ENCODE measurements at places on chromosomes 3 and 15.

GRCh38 chr3:150588027-150588830 is 14.9 kb upstream of the SELENOT start:
- no peak for DNase-seq

DNA sequence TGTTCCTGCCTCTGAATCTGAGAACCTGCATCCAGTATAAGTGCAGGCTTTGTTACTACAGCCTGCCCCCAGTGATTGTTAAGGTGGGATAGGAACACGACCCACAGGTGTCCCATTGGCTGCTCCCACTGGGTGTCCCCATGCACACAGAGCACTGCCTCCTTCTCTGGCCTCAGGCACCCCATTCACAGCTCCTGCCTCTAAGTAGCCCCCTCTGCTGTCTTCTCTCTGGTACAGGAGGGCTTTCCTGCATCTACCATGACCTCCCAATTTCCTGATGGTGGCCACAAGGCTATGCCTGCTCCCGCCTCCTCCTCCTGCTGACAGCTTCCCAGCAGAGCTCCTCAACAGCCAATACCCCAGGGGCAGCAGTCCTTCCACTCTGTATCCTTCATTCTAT is 238.6 kb upstream of the TMC3 start:
- no peak for DNase-seq

DNA sequence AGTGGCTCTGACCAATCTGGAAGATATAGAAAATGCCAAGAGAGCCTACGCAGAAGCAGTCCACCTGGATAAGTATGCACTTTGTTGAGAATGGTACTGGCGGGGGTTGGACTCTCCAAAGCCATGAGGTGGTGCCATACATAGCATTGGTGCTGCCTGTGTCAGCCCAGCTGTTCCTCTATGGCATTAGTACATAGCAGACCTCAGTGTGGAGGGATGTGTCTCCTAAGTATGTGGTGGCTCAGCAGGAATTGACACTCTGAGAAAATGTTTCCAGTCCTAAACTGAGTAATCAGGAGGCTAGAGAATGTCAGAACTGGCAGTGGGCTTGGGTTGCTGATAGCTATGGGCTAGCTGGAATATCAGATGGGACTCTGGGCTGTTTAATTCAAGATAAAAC is 48.4 kb downstream of the ADPGK start:
- DNase-seq: no peak

- DNase-seq: peak; percentile 77
Measured at GRCh38 chr15:70297465-70298058, 199.8 kb upstream of the TLE3 start.

DNA sequence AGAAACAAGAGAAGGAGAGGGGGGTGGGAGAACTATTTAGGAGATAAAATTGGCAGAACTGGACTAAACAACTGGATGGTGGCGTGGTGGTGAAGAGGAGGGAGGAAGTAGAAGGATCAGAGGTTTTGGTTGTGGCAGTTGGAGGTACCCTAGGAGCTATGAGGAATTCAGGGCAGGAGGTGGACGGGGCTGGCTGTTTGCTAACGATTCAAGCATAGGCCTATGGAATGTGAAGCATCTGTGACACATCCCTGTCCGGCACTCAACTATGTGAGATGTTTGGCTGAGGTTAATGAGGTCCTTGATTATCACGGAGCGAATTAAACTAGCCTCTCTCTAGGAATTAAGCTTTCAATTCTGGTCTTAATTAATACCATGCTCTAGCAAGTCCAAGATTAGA is 13.5 kb downstream of the TARS3 start:
- no peak for DNase-seq

- DNase-seq: no peak
Measured at GRCh38 chr15:88705769-88706165, 67.0 kb downstream of the ISG20 start.

GRCh38 chr3:173583496-173583895 is 186.0 kb downstream of the NLGN1 start:
- DNase-seq: no peak

DNA sequence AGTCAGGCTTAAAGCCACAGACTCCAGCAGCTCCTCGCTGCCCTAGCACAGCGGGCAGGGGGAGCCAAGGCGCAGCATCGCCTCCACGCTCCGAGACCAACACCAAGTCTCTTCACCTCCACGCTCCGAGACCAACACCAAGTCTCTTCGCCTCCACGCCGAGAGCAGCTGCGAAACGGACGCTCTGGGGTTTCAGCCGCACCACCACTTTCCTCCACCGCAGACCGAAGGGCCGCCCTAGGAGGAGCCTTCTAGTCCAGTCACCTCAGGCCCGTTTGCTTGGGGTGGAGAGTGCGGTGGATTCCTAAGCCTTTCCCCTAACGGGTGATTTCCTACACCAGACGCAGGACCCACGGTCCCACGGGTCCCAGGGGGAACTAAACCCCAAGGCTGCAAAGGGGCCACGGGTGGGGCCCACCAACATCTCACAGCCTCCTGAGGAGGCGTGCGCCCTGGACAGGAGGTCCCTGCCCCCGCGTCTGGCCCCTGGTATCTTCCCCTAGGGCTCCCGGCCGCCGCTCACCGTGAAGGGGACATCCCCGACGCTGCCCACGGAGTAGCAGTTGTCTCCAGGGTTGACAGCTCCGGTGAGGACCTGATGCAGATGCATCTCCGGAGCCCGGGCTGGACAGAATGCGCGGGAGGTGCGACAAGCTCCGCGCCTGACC is 501 bp downstream of the DMXL2 start:
- peak; percentile 65 for DNase-seq

- DNase-seq: no peak
Measured at GRCh38 chr3:47849699-47850563, 47.0 kb downstream of the DHX30 start.

DNA sequence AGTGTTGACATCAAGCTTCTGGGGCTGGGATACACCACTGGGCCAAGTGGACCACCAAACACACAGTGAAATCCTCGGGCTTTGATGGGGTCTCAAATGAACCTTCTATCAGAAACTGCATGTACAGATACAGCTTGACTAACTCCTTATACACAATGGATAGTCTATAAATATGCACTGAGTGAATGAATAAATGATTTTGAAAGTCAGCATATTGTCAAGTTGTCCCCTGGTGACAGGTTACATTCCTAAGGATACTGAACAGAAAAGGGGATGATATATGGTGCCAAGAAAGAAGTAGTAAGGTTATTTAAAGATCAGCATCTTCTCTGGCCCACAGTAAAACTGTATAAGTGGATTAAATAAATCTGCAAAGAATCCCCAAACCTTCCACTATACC is 159.4 kb upstream of the SLC2A2 start:
- no peak for DNase-seq

GRCh38 chr15:32994810-32995424 is 199.6 kb downstream of the FMN1 start:
- no peak for DNase-seq

GRCh38 chr3:38032328-38032865 is 3.0 kb upstream of the PLCD1 start:
- no peak for DNase-seq

- DNase-seq: no peak
Measured at GRCh38 chr3:131705099-131705498, 202.3 kb upstream of the MRPL3 start.

DNA sequence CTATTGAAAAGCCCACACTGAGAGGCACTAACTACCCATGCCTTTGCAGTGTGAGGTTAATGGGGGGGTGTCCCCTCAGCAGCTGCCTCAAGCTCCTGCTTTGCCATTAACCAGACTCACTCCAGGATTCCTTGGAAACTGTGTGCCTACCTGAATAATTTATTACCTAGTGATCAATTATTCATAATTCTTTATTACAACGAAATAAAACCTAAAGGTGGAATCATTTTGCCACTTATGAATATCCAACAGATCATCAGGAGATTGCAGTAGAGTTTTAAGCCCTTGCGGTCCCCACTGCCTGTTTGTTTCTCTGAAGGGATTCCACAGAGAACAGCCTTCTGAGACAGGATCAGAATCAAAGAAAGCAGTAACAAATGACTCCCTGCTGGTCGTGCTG is 23.3 kb downstream of the NEK11 start:
- no peak for DNase-seq

DNA sequence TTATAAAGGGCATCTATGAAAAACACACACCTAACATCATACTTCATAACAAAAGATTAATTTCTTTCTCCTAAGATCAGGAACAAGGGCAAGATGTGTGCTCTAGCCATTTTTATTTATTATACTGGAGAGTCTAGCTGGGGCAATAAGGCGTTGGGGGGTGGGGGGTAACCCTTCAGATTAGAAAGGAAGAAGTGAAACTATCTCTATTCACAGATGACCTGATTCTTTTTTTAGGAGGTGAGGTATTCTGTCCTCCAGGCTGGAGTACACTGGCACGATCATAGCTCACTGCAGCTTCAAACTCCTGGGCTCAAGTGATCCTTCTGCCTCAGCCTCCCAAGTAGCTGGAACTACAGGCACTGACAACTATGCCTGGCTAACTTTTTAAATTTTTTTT is 89.5 kb upstream of the MANF start:
- DNase-seq: no peak

GRCh38 chr3:27976933-27977332 is 254.8 kb upstream of the EOMES start:
- no peak for DNase-seq

DNA sequence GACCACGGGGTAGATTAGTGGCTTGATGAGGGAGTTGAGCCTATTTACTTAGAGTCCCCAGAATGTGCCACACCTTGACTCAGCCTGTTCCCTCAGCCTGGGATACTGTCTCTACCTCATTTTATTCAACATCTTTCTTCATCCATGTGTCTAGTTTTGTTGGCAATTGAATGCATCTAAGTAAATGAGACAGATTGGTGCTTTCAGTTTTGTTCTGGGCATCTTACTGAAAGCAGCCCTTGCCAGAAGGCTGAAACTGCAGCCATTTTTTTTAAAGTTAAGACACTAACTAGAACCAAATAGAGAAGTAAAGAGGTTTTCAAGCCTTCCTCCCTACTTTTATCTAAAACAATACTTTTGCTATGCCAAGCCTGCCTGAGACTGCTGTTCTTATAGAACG is 246.8 kb downstream of the SLCO3A1 start:
- DNase-seq: no peak

DNA sequence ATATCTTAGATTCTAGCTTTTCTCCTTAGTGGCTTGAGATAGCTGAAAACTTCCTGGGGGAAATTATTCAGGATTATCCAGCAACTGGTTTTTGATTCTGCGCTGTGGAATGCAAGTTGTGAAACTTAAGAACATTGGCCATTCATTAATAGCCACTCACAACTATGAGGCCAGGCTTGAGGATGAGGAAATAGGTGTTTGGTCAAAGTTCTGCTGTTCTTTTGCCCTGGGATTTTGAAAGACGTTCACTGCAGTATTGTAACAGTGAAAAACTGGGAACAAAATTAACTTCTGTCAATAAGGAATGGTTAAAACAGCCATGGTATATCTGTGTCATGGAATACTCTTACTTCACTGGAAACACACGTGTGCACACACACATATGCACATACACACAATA is 44.1 kb downstream of the CTXND1 start:
- DNase-seq: no peak

DNA sequence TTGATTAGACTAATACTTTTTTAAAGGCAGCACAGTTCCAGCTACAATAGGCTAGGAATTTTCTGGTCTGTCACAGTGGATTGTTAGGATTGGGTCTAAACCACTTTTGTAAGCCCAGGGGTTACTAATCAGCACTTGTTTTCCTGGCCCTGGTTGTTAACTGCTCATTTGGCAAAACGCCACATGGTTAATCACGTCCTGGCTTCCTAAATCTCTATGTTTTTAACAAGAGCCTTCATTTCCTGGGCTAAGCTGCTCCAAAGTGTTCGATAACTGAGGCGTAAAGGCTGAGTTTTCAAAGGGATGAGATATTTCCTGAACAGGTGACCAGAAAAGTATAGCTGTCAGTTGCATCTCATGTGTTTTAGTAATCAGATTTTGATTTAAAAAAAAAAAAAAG is 38.9 kb upstream of the CLRN1 start:
- no peak for DNase-seq

- no peak for DNase-seq
Measured at GRCh38 chr3:152839511-152839910, 4.6 kb downstream of the P2RY1 start.

DNA sequence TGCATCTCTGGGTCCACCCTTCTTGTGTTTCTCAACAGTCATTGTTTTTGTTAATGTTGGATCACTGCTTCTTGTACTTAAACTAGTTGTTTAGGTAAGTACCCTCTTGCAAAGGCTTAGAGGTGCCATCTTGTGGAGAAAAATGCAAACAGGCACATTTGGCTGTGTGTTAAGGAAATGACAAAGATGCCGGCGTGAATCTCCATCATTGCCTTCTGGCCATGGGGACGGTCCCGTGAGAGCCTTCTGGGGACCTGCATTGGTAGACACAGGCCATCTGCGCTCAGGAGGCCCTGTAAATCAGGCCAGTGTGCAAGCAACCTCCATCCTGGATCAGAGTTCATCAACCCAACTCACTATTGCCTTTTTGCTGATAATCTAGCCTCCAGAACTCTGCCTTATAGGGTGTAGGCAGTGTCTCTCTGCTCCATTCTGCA is 158.6 kb upstream of the NR2E3 start:
- peak; percentile 85 for DNase-seq

DNA sequence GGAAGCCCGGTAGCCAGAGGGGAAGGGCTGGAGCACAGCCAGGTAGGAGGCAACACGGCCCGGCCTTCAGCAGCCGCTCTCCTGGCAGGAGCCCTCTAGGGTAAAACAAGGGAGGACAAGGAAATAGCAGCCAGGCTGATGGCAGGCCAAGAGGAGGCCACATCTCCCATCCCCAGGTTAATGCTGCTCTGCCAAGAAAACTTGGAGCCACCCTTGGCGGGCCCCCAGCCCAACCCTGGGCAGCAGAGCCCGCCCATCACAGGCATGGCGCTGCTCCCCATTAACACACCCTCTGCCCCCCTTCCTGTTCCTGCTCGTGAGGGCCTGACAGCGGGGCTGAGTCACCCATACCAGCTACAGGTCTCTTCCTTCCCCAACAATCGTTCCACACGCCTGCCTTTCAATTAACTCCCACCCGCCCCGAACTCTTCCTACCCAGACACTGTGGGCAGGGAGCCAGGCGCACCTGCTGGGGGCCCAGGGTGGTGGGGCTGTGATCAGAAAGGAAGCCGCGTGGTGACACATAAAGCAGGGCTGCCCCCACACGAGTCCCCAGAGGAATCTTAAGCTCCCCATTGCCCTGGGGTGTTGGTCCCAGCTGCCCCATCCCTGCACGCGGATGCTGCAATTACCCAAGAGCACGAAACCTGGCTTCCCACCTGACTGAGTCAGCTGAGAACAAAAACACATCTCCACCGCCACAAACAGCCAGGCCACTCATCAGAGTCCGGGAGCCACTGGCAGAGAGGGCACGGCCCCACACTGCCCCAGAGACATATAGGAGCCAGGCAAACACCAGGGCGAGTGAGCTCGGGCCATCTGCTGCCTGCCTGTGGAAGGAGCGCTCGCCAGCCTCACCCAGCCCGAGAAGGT is at the start of gene C15orf62:
C15orf62 (plus strand) TSS at position 707 of the 873 bp plus-strand sequence. CDS start 516 bp downstream, outside the sequence.
- DNase-seq: peak; percentile 48
